ENCODE measurements at places on chromosomes 5 and 9.

DNA sequence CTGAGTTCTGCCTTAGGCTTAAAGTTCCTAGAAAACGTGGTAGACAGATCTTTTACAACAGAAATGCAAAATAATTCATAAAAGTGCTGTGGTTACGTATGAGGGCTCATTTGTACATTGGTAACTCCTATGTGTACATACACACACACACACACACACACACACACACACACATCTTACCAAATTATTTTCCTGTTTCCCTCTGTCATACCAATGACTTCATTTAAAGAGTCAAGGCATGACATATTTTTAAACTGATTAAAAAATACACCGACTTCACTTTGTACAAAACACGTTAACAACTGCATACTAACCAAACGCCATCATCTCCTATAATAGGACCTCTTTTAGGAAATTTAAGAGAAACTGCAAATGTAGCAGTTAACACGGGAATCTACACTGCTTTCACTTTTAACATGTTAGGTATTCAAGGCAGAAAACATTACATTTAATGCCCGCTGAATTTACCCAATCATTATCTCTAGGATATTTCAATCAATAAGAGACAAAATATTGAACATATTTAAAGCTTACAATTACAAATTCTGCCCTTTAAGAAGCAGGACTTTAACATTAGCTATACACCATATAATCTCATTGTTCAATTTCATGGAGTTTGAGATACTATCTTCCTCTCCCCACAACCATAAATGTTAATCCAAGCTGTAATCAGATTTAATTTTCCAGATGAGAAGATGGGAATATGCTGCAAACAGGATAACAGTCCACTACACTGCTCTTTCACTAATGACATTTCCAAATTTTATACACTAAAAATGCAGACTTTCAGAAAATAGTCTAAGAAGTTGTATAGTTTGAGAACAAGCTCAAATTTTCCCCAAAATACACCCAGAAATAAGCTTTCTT lies 133.1 kb downstream of the DENND1A start:
- DNase-seq, result no peak

GRCh38 chr9:30349526-30350513 lies 2034.6 kb upstream of the ACO1 start:
- no peak for DNase-seq

GRCh38 chr5:140084541-140084940 lies 29.4 kb upstream of the PURA start:
- DNase-seq, result no peak

GRCh38 chr5:64921386-64921785 lies 152.7 kb downstream of the CWC27 start:
- no peak for DNase-seq

DNA sequence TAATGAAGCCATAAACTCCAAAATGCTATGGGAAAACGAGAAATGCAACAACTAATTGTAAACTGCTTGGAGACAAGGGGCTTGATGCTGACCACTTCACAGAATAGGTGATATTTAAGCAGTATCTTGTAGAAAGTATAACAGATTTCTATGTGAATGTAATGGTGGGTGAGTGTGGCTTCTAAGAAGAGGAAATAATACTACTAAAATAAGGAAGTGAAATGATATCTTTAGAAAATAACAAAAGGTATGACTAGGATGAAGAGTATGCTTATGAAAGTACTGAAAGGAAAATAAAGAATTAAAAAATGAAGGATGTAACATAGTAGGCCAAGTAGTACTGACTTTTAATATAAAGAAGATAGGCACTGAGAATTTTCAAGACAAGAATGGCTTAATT lies 94.2 kb downstream of the AGTPBP1 start:
- DNase-seq, result no peak

GRCh38 chr5:1886846-1887587 lies 4.3 kb upstream of the IRX4 start:
- DNase-seq, result no peak

- no peak for DNase-seq
Measured at GRCh38 chr5:170711300-170711699, 72.2 kb upstream of the GABRP start.

DNA sequence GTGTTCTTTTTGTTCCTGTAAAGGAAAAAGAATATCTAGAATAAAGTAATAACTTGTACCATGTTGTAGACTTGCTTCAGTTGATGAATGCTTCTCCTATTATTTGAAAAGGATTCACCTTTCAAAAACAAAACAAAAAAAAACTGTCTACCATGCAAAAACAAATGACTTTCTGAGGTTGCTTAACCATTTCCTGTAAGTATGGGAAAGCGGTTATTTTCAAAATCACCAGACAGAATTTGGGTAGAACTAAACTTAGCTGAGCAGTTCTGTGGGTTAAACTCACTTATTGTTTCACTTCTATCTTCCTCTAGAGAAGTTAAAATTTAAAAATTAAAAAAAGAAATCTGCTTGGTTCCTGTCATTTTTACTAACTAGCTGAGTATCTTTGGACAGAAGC lies 25.2 kb downstream of the LNPEP start:
- DNase-seq, result no peak

- no peak for DNase-seq
Measured at GRCh38 chr5:20949636-20950035, 961.6 kb upstream of the CDH18 start.

DNA sequence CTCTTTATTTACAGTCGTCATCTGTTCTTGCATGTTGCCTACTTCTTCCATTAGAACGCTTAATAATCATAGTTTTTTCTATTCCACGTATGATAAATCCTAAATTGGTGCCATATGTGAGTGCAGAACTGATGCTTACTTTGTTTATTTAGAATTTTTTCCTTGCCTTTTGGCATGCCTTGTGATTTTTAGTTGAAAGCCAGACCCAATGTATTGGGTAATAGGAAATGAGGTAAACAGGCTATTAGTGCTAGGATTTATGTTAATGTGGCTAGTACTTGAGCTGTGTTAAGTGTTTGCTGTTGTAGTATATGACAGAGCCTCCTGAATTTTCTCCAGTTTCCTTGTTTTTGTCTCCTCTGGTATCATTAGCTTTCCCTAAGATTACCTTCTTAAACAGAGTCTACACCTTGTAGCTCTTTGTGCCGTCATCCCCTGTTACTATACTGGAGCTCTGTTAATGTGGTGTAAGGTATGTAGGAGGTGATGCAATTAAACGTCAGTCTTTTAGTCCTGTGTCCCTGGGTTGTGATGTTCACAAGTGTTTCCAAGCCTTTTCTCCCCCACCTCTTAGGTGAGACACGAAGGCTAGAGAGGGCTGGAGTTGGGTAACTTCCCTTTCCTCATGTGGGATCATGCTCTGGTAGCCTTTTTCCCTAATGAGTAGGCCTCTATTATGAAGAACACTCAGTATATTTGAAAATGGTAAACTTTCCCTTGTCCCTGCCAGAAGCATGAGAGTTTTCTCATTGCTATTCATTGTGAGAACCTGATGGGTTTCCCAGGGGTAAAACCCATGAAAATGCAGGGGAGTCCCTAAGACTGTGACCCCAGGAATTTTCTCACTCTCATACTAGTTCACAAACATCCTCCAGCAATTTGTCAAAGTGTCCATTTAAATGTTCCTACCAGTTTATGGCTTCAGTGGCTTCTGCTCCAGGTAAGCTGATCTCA lies 21.2 kb downstream of the SPATA31D3 start:
- no peak for DNase-seq

DNA sequence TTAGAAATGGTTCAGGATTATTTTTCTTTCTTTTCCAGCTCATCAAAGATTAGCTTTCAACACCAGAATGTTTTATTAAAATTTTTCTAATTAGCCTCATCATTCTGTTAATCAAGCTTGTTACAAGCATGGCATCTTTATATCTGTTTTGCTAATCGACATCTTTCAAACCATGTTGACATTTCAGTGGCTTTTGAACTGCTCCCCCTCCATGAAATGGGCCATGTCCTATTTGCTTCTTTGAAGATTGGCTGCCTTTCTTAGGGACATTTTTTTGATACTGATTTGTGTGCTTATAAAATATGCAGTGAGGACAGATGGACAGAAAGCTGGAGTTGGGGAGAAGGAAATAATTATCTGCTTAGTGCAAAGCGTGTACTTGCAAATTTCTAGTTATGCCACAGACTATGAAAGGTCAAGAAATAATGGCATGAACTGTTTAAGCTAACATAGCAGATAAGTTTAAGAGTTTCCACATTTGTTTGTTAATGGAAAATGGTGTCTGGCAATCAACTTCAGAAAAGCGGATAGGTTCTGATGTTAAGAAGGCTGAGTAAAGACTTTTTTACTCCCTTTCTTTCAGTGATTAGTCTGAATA lies 27.5 kb downstream of the BTF3 start:
- DNase-seq, result no peak

GRCh38 chr5:177336112-177336511 lies 15.4 kb downstream of the LMAN2 start:
- peak; percentile 69 for DNase-seq

- DNase-seq, result no peak
Measured at GRCh38 chr9:135789838-135790291, 87.9 kb downstream of the KCNT1 start.

DNA sequence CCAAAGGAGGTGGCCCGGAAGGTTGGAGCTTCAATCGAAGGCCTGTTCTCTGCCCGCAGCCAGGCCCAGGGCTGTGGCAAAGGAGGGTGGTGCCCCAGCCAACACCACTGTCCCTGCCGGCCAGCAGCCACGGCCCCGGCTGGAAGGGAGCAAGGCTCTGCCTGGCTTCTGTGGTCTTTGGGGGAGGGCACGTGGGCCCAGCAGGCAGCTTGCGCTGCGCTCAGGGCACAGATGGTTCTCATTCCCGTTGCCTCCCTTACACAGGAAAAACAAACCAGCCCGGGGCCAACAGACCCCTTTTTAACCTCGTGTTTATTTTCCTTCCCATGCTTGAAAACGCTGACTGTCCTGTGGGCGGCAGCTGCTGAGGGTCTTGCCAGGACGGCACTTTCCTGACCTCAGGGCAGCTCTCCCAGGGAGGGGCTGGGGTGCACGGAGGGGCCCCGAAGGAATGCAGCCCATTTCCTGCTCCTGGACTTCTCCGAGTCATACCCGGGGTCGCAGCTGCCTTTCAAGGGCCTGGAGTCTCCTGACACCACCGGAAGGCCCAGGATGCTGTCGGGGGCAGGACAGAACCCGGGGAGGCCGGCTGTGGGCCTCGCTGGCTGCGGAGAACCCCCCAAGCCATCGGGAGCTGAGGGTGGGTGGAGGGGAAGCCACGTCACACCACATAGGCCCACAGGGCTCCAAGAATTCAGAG lies 1.1 kb upstream of the GPSM1 start:
- no peak for DNase-seq

DNA sequence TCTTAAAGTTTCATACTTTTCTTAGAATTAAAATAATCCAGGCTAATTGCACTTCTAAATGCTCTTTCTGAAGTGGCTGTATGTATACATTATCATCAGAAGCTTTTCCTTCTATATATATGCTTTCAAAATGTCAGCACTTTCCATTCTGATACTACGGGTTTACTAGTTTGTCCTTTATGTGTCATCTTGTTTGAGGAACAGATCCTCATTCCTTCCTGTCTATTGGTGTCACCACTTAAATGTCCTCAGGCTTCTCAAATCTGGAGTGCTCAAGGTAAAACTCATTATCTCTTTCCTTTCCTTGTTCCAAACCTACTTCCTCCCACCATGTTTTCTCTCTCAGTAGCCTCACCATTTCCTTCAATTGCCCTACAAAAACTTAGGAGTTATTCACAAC lies 236.3 kb downstream of the CSNK1G3 start:
- DNase-seq, result peak; percentile 3

GRCh38 chr5:2582507-2582906 lies 169.0 kb downstream of the IRX2 start:
- no peak for DNase-seq

DNA sequence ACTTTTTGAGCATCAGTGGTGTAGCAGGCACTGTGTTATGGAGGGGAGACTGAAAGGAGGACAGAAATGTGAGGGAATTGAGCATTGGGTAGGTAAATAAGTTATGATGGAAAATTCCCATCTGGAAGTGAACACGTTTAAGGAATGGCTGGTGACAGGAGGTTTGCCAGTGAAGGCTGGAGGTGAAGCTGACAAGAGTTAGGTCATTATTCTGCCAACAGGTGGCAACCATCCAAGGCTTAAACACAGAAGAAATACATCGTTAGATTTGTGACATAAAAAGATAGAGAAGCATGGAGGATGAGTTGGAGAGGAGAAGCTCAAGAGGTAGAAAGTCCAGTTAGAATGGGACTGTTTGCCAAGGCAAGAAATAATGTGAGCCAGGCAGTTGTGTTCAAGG lies 455.3 kb upstream of the SGCD start:
- peak; percentile 21 for DNase-seq

DNA sequence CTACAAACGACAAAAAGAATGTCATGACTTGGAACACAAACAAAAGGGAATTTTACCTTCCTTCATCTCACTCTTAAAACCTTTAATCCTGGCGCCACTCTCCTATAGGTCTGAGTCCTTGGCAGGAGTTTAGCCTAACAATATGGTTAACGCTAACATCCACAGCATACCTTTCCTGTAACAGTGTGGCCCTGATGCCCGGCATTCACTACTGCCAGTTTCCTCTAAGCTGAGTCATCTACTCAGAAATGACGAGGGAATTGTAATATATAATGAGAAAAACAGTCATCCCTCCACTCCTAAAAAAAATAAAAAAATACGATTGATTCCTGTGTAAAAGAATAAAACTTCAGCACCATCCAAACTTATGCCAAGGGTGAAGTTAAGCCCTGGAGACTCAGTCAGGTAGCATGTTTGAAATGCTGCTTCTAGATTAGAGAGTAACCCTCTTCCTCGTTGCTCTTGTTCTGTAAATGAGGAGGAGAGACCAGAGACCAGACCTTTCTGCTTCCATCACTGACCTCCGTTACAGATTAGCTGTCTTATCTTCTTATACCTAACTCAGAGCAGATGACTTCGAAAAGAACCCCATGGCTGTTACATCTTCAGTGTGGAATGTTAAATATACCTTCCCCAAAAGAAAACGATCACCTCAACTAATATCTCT lies 37.4 kb downstream of the CCDC125 start:
- DNase-seq, result no peak

GRCh38 chr5:95817430-95817829 lies 5.1 kb downstream of the GLRX start:
- DNase-seq, result no peak

DNA sequence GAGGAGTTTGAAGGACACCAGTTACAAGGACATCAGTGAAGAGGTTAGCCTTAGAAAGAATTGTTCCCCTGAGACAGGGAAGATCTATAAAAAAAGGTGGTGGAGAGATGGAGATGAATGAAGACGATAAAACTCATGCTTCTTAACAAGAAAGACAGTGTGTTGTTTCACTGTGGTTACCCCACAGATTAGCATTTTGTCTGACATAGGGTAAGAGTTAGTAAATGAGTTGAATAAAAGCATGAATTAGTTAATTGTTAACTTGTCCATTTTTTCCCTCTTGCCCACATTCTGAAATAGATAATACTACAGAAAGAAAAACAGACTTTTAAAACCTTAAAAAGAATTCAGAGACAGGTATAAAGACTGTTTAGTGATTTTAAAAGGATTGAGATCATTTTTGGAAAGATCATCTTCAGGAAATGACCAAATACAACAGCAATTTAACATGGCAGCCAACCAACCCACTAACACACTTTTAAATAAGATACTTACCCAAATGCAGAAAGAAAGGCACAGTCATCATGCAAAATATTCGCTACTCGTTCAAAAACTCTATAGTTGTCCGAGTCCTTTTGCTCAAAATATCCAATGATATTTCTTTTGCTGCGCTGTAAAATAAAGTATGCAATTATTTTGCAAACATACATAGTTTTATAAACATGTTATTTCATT lies 78.5 kb downstream of the ERP44 start:
- no peak for DNase-seq

GRCh38 chr5:4229414-4230292 lies 634.0 kb downstream of the IRX1 start:
- DNase-seq, result no peak

GRCh38 chr9:107492381-107492970 lies 2.9 kb upstream of the KLF4 start:
- peak; percentile 27 for DNase-seq
